ENCODE measurements at places on chromosomes 16 and 17.
A peak's percentile ranks its signal among the peaks of the same experiment; 100 is the strongest.

DNA sequence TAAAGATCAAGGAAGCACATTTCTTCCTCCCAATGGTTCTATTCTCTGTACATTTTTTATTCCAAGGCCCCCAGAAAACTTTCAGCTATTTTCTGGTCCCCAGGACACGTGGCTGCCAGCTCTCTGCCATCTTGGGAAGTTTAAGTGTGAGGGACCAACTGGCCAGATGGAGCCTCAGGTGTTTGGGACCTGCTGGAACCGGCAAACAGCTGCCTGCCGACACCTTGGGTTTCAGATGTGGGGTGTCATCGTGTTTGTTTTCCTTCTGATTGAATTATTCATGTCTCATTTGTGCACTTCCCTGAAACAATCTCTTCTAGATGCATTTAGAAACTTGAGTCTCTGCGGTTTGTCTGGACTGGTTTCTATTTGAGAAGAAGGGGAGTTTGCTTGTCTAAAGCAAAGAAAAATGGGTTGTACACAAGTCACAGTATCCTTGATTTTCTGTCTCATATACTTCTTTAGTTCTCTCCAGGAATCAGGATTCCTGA, 386.5 kb downstream of the SLC39A11 start:
- DNase-seq, result no peak

- DNase-seq, result no peak
These were observed 251.2 kb downstream of the ENGASE start for GRCh38 chr17:79325709-79326430.

- DNase-seq, result peak; percentile 69
These were observed 26.2 kb upstream of the PMFBP1 start for GRCh38 chr16:72198021-72198711.

DNA sequence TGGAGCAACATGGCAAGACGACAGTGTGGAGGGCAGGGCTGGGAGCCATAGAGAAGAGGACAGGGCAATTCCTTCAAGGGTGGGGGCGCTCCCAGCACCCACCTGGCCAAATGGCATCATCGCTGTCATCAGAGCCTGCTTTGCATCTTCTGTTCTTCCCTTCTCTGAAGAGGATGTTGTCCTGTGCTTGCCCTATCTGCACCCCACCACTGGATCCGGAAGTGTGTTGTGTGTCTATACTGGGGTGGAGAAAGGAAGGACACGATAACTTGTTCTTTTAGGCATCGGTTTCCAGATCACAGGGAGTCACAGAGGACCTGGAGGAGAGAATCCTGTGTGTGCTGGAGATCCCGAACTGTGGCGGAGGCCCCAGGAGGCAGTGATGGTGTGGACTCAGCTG, 25.7 kb upstream of the ANKRD40CL start:
- no peak for DNase-seq

DNA sequence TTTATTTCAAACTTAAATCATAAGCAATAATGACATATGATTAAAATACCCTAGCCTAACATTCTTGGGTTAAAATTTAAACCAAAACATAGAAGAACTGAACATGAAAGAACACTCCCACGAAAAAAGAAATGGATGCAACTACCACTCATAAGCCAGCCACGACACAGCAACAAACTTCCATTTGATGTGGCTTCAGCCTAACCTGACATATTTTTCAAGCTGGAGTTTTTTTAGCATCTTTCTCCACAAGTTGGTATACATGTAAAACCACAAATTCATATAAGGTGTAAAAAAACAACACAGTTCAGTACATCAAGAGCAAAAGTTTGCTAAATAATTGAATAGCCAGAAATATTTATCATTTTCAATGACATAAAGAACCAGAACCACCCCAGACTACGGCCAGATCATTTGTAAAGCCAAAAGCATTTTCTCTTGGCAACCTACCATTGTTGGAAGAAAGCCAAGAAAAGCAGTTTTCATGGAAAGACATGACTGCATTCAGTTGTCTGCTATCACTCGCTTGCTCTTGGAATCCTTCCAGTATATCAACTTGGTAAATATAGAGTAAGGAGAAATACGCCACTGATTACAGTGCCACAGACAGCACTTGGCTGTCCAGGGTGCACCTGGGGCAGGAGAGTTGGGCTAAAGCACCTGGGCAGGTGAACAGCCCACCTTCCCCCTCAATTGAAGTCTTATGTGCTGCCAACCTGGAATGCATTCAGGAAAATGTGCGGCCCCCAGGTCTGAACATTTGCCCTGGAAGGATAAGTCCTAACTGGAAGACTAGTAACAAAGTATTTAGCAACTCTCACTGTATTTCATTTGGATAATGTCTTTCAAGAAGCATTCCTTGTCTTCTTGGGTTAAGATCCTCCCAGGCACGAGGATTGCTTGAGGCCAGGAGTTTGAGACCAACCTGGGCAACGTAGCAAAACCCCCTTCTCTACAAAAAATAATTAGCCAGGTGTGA, 60.5 kb downstream of the CREBBP start:
- no peak for DNase-seq

DNA sequence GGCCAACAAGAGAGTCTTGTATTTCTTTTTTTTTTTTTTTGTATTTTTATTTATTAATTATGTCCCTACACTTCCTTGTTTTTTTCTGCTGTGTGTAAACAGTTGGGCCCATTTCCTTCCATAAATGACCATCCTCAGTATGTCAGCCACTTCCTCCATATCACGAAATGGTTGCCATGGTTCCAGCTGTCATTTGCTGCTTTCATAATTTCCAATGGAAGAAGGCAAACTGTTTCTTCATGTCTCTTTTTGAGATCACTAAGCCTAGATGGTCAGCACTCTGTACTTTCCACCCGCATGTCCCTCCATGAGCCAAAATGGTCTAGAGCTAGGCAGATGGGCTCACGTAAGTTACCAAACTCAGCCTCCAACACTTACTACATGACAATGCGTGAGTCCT, 133.5 kb upstream of the FOXF1 start:
- no peak for DNase-seq

DNA sequence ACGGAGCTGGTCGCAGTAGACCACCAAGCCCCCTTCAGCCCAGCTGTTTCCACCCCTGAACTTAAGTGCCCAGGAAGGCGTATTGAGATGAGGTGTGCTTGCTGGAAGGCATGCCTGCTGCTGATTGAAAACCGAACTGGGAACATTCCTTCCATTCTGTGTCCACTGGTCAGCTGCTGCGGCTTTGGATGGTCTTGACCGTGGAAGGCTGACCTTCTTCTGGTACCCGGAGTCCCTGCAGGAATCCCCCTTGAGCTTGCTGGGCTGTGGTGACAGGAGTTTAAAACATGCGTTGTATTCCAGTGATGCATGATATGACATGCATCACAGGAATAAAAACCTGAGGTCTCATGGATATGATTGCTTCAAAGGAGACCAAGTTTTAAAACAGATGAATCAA, 31.4 kb downstream of the IL4R start:
- no peak for DNase-seq

DNA sequence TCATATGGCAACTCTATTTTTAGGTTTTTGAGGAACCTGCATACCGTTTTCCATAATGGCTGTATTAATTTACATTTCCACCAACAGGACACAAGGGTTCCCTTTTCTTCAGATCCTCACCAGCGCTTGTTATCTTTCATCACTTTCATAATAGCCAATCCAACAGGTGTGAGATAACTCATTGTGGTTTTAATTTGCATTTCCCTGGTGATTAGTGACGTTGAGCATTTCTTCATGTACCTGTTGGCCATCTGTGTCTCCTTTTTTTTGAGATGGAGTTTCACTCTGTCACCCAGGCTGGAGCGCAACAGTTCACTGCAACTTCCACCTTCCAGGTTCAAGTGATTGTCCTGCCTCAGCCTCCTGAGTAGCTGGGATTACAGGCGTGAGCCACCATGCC, 36.2 kb upstream of the ABCC3 start:
- no peak for DNase-seq

DNA sequence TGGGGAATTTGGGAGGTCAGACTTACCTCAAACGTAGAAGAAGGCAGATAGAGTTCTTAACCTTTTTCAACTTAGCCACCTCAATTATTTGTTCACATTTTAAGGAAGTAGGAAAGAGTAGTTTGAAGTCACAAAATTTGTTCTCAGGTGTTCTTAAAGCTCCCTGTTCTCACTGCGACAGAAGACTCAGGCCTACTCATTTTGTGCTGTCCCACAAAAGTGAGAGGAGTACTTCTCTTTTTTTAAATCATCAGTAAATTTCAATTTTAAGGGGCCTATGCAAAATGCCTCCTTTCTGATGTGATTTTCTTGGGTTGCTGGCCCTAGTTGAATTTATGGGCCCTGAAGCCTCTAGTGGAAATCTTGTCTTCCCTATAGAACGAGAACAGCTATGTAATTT, 133.4 kb downstream of the MAP2K6 start:
- no peak for DNase-seq

- peak; percentile 91 for DNase-seq
These were observed 4.6 kb upstream of the STARD3 start for GRCh38 chr17:39632153-39632941.

All from anterior cingulate cortex (tissue), 58 donors.